ENCODE measurements at places on chromosomes 6 and 20.

DNA sequence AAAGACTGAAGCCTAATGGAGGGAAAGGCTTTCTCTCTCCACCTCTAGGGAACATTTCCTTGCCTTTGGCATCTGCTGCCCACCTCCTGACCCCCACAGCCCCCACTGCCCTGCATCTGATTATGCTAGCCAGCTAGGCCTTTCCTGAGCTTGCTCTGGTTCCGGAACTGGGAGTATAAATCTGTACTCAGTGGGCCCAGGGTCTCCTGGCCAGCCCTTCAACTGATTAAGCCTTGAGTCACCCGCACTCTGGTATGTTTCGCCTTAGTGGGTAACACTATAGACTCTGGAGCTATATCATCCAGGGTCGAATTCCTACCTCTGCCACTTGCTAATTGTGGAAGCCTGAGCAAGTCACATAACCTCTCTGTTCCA, 45.6 kb upstream of the RIPOR2 start:
- no peak for DNase-seq

DNA sequence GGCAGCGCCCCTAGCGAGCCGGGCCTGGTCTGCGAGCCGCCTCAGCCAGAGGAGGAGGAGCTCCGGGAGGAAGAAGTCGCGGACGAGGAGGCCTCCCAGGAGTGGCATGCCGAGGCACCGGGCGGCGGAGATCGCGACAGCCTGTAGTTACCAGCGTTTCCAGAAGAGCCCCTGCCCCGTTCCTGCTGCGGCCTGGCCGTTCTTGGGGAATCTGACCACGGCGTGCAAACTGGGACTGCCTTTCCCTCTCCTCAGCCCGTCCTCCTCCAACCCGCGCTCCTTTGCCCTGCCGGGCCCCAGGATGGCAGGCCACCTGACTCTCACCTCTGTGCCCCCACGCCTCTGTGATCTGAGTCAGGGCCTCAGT, 802 bp downstream of the HDGFL1 start:
- DNase-seq, result no peak

DNA sequence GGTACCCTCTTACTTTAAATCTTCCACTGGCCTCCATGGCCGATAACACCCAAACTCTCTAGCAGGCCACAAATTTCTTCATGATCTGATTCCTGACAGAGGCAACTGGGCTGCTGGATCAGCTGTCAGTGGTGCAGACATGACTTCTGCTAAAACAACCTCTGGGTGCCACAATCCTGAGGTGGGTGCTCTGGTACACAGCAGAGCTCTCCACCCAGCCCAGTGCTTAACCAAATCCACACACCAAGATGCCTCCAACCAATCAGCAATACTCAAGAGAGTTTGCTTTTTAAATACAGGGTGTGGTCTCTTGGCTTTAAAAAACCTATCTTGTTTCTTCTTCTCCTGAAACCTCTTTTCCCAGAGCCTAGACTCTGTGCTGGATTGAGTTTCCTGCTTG, 126.6 kb upstream of the SPACA1 start:
- no peak for DNase-seq

- DNase-seq, result no peak
These were observed 47.5 kb upstream of the CRISP1 start for GRCh38 chr6:49913636-49914375.

GRCh38 chr6:64988148-64988547, 718.9 kb downstream of the EYS start:
- no peak for DNase-seq

DNA sequence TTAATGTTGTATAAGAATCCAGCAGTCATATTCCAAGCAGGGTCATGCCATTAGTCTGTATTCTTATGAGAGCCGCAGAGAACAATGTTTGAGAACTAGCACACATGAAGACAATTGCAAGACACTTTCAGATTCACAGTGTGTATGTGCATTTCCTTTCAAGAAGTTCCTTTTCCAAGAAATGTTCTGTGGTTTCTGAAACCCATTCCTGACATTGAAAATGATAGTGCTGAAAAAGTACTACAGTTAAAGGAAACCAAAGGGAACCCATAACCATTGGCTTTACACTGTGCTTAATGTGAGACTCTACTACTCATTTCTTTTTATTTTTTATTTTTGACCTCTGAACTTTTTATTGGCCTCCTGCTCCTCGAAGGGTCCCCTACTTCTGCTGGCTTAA, 4.2 kb upstream of the CALHM6 start:
- DNase-seq, result no peak

DNA sequence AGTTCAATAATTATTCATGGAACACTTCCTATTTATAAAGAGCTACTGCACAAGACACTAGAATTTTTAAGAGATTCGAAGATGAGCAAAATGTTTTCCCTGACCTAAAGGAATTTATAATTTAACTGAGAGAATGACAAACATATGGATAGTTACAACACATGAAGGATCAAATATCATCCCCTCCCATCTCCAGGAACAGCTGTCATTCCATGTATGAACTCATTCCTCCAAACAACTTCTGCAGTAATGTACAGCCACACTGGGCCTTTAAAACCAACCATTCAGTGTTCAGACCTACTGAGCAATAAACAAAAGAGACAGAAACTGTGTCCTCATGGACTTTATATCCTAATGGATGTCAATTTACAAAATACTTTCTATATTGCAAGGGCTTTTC, 87.8 kb downstream of the KIF16B start:
- DNase-seq, result no peak

DNA sequence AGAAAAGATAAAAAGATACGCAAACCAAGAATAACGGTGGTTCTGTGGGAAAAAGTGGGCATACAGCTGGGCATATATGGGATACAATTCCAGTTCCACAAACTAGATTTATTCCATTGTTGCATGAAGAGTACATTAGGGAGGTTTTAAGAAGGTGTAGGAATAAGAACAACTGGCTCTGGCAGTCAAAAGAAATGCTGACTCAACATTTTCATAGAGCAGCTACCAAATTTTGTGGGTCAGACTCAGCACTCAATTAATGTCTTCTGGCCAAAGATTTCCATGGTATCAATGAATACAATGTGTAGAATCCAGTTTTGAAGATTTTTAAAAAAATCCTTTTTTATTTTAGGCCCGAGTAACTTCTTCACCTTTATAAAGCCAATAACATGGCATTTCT, 40.2 kb downstream of the TP53INP2 start:
- no peak for DNase-seq

- no peak for DNase-seq
These were observed 135.5 kb downstream of the LY86 start for GRCh38 chr6:6723921-6724538.

DNA sequence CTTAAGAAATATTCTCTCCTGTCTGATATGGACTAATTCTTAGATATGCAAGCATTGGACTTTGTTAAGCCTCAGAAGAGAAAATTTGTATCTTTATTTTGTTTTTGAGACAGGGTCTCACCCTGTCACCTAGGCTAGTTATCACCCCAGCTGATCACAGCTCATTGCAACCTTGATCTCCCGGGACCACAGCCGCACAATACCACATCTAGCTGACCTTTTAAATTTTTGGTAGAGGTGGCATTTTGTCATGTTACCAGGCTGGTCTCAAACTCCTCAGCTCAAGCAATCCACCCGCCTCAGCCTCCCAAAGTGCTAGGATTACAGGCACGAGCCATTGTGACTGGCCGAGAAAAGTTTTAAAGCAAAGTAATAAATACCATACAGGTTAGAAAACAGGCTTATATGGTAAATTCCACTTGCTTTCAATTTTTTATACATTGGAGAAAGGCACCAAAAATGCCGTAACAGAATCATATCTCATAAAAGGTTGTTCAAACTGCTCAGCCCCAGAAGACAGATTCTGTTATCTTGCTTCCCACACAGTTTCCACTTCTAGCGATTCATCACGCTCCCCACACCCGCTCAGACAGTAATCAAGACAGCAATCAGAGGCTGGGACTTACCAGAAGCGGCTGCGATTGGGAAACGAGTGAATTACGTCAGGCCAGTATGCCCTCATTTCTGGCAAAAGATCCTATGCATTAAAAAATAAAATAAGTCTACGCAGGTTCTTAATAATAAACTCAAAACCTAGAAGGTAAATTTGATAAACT, 13.8 kb downstream of the RNASET2 start:
- no peak for DNase-seq

GRCh38 chr6:4322846-4323309, 187.5 kb upstream of the ECI2 start:
- no peak for DNase-seq

DNA sequence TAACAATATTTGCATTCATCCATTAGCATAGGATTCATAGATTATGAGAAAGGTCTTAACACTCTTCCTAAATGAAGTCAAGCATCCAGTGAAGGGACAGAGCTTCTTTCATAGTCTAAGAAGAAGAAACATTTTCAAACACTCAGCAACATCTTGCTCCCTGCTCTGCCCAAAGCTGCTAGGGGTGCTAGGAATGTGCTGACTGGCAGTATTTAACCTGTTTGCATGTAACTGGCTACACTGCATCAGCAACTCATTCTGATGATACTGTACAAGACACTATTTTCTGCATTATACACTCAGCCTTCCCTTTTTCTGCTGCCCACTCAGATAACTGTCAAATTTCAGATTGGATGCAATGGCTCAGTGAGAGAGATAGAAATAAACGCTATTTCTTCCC, 495.1 kb upstream of the ARID1B start:
- DNase-seq, result no peak

DNA sequence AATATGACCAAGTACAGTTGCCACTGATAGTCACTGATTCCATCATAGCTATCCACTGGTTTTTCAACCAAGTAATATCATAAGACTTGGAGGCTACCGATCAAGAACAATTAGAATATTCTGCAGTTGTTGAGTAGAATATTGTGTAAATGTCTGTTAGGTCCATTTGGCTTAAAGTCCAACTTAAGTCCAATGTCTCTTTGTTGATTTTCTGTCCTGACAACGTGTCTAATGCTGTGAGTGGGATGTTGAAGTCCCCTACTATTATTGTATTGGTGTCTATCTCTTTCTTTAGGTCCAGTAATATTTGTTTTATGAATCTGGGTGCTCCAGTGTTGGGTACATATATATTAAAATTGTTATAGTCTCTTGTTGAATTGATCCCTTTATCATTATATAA, 13.9 kb downstream of the ARFGEF3 start:
- DNase-seq, result no peak

DNA sequence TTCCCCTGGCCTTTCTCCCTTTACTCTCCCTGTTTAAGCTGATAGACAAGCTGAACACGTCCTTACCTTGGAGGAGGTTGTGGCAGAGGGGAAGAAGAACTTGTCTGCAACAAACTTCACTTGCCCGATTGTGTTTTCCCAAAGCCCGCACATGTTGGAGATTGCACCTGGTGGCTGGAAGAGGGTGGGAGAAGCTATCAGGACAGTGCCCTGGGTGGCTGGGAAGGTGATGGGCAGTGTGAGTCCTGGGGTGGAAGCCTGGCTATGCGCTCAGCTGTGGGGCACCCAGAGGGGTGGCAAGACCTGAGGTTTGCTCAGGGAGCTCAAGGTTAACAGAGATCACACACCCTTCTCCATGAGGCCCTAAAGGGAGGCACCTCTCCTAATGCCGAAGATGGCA, 25.0 kb upstream of the SSTR4 start:
- DNase-seq, result no peak

DNA sequence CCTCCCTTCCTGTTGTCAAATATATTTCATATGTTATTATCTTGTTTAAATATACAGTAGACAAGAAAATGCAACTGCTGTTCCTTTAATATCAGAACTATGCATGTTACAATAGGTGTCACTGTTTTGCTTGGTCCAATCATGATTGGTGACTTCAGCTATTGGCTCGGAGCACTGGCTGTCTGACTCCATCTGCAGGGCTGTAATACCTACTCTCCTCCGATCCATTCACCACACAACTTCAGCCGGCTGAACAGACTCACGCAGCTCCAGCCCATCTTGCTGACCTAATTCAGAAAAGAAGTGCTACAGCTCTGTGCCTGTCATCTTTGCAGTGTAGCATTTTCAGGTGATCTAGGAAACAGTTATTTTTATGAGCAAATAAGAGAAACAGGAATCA, at the start of gene BTBD3:
BTBD3 (plus strand) TSS at position 231 of the 400 bp plus-strand sequence. CDS start 383 bp downstream, outside the sequence.
- DNase-seq, result no peak

GRCh38 chr6:41784581-41785171, 2.8 kb upstream of the TOMM6 start:
- DNase-seq, result no peak

DNA sequence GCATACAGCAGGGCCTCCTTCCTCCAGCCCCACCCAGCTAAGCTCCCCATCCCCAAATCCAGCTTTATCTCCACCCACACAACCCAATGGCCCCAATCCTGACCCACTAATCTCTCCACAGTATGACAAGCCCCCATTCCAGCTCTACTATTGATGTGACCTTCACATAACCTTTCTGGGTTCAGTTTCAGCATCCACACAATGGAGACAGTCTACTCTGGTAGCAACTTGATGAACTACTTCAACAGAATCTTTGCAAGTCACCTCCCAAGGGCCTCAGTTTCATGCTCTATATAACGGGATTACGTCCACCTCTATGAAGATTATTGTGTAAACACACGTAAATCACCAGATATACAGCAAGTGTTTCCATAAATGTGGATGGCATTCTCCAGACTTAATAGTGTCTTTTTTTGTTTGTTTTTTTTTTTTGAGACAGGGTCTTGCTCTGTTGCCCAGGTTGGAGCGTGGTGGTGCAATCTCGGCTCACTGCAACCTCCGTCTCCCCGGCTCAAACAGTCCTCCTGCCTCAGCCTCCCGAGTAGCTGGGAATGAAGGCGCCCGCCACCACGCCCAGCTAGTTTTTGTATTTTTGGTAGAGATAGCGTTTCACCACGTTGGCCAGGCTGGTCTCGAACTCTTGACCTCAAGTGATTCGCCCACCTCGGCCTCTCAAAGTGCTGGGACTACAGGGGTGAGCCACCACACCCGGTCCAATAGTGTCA, 1.4 kb downstream of the AHCY start:
- no peak for DNase-seq

GRCh38 chr6:94065707-94066337, 646.5 kb upstream of the EPHA7 start:
- no peak for DNase-seq

GRCh38 chr6:14881398-14881797, 364.5 kb upstream of the JARID2 start:
- no peak for DNase-seq

- DNase-seq, result no peak
These were observed 2.7 kb upstream of the MICA start for GRCh38 chr6:31400467-31401289.

- no peak for DNase-seq
These were observed 204.3 kb downstream of the TFAP2C start for GRCh38 chr20:56833427-56833826.

DNA sequence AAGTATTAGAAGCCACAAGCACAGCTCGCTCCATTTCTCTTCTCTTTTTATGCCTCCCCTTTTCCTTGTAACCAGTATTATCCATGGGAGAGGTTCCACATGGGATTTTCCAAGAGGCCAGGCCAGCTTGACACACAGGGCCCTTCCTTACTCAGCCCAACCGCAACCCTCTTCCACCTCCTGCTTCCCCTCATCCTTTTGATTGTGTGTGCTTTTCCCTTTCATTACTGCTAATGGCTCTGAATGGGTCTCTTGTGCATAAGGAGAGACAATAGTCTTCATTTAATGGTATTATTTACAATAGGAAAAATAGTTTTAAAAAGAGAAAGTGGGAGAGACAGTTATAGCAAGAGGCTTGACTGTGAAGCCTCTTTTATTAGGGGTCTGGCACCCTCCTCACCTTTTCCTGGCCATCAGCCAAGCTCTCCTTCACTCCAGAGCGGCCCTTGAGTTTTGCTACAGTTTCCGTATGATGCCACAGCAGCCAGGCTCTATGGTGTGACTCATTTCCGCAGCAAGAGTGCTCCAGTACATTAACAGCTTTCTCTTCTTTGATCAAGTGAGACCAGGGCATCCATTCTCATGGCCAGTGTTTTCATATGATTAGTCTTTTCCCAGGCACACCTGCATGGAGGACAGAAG, 579.5 kb downstream of the TFAP2B start:
- no peak for DNase-seq

Measured in stimulated activated CD4-positive, alpha-beta T cell treated with anti-CD3 and anti-CD28 coated beads, Interleukin-1b, Interleukin-23, amount 100 ng/mL, for 1 hour (primary cell).